ENCODE measurements at places on chromosomes 6 and 20.

- peak; percentile 64 for DNase-seq
Observed at GRCh38 chr6:43376551-43376981, 7.1 kb upstream of the ZNF318 start.

DNA sequence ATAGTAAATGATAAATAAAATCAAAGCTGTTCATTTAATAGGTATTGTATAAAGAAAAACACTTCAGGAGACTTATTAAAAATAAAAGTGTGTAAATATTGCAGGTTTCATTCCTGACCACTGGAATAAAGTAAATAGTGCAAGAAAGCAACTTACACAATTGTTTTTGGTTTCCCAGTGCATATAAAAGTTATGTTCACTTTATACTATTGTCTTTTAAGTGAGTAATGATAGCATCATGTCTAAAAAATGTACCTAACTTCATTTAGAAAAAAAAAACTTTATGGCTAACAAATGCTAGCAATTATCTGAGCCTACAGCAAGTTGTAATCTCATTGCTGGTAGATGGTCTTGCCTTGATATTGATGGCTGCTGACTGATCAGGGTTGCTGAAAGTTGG lies 726.6 kb upstream of the POU3F2 start:
- DNase-seq = no peak

DNA sequence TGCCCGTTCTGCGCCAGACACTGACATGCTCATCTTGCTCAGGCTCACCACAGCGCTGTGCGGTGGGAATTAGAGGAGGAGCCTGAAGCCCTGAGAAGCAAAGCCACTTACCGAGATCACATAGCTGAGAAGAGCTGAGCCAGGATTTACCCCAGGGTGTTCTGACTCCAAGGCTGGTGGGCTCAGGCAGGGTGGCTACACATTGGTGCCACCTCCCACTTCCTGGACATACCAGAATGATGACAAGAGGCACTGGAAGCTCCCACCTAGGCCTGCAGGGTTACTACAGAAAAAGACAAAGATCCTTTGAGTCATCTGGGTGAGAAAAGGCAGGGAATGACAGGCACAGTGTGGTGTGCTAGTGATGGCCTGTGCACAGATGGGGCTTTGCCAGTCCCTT lies 24.4 kb upstream of the FKBP1A start:
- no peak for DNase-seq

DNA sequence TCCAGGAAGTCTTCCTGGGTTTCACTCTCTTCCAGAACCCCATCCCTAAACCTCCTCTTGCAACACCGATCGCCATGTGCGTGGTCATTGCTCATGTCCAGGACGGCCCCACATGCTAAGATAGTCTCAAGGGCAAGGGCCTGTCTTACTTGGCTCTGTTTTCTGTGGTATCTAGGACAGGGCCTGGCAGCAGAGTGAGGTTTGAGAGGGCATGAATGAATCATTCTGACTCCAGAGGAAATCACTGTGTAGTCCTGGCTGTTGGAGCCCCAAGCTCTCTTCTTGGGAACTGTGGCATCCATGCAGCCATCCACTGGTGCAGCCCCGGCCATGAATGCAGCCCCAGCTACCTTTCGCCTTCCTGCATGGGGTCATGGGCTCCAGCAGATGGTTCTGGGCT lies 12.4 kb downstream of the SIRPA start:
- no peak for DNase-seq

- no peak for DNase-seq
Observed at GRCh38 chr20:2866236-2866635, 7.0 kb upstream of the PTPRA start.

- DNase-seq = no peak
Observed at GRCh38 chr20:7410150-7410549, 530.1 kb downstream of the HAO1 start.

GRCh38 chr20:6705106-6705766 lies 62.2 kb upstream of the BMP2 start:
- no peak for DNase-seq

DNA sequence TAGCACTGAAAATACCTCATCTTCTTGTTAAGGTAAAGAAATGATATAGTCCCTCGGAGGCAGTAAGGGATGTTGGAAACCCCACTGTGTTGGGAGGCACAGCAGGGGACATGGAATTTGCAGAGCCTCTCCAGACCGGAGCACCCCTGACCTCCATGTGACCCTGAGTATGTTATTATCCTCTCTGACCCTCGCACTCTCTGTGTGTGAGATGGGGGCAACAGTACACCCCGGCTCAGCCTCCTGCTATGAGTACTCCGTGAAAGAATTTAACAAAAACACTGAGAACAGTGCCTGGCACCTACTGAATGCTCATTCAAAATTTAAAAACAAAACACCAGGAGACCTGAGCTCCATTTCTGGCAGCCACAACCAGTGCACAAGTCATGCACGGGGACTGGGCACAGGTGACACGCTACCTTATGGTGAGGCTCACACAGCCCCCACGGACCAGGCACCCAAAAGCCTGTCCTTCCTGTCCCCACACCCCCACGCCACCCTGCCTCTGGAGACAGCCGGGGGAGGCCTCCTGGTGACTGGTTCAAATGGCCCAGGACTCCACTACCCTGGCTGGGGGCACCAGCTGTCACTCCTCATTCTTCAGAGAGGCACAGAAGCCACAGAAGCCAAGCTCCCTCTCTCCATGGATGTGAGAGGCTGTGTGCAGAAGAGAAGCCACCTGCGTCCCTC lies 6.1 kb downstream of the NINL start:
- no peak for DNase-seq

GRCh38 chr6:87154641-87154992 lies 748 bp upstream of the ZNF292 start:
- DNase-seq = no peak

GRCh38 chr6:96186094-96186493 lies 170.3 kb downstream of the FUT9 start:
- DNase-seq = no peak

DNA sequence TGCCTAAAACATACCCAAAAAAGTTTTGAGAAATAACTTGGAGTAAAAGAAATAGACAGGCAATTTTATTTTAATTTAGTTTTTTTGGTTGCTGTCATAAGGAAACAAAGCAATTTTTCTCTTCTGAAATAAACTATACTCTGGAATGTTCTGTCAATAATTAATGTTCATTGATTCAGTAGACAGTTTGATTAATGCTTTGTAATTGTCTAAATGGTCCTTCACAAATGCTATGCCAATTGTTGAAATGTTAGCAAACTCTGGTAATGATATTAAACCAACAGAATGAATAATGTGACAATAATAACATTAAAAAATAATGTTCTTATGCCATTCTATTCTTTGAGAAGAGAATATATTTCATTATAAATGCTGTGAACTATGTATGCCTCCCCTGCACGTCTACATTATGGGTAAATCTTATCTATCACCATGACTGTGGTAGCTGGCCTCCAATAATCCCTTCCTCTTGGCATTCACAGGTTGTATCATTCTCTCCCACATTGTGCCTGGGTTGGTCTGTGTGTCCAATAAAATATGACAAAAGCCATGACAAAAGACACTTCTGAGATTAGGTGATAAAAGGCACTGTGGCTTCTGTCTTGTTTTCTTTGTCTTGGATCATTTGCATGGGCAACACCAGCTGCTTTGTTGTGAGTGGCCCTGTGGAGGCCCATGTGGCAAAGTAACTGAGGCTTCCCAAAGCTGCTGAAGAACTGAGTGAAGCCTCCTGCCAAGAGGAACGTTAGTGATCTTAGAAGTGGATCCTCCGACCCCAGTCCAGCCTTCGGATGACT lies 25.1 kb downstream of the IL20RA start:
- DNase-seq = no peak

- DNase-seq = no peak
Observed at GRCh38 chr20:10282979-10283456, 64.4 kb downstream of the SNAP25 start.

DNA sequence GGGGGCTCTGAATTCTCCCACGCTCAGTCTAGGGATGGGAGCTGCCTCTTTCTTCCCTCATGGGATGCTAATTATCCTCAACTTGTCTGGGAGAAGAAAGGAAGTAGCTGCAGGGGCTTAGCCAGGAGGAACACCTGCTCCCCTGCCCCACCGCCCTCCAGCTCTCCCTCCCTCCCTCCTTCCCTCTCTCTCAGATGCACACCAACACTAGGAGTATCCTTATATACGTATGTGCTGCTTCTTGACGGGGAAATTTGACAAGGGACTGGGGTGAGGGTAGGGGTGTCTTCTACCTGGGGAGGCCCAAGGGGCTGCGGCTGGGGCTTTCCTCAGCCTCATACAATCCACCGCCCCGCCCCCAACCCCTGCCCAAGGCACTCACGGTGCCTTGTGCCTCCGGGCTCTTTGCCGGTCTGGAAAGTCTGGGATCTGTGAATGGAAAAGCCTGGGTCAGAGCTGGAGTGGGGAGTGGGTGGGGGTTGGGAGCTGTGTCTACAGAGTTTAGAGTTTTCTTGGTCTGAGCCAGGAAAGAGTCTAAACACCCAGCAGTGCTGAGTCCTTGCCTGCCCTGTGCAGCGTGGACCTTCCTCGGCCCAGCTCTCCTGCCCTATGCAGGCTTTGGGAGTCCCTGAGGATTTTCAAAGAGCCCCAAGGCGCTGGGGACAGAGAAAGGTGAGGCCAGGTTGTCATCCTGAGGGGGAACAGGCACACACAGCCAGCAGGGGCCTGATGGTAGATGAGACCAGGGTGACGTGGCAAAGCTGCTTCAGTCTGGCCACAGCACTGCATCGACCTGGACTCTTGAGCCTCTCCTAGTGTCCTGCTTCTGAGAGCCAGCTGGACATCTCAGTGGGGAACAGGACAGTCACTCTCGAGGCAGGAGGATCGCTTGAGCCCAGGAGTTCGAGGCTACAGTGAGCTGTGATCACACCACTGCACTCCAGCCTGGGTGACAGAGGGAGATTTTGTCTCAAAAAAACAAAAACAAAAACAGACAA lies 29.3 kb upstream of the EMILIN3 start:
- DNase-seq = no peak

DNA sequence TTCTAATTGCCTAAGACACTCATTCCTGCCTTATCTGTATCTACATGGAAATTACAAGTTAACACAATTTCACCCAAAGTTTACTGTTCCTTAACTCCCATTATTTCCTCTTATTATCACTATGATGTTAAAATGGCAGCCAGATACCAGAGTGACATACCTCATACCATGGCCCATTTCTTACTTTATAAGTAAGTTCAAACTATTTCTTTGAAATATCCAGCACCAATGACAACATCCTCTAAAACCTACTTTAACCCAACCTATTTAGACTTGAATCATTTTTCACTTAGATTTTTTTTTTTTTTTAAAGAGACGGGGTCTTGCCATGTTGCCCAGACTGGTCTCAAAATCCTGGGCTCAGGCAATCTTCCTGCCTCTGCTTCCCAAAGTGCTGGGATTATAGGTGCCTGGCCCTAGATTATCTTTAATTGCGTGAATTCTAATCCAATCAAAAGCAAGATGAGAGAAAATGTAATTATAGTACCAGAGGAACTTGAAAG lies 10.0 kb downstream of the REV3L start:
- no peak for DNase-seq

- no peak for DNase-seq
Observed at GRCh38 chr6:107936162-107936909, 21.7 kb downstream of the SEC63 start.

GRCh38 chr6:78438135-78438534 lies 429.2 kb upstream of the IRAK1BP1 start:
- DNase-seq = no peak

DNA sequence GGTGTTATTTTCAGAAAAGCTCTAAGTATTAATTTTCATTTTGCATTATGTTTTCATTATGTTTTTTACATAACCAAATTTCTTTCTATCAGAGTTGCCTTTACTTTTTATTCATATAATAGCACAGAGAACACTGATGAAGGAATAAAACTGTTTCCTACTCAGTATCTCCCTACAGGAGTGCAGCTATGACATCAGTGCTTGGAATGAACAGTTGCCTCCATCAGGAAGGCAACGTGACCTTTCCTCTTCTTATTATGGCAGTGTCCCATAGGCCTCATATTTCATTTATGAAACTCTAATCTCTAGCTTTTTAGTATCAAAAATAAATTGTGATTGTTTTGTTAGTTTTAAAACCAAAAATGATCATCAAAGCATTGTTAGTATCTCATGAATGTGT lies 712.8 kb downstream of the CD109 start:
- DNase-seq = no peak

DNA sequence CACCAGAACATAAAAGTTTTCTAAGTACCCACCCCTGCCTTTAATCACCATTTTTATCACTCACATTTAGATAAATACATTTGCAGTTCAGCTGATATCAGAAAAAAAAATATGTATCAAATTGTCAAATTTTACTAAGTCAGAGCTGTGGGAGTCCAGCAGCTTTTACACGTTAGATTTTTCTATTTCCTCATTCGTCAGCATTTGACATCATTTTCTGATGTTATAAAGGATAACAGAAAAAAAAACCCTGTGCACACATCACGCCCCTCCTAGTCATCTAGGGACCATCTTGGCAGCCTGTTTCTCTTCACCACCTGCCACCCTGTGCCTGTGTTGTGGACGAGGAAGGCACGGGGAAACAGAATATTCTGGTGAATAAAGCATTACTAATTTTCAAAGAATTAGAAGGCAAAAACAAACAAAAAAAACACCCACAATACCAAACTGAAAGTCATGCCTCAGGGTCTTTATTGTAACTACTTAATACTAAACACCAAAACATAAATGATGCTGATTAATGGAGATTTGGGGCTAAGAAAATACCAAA lies 12.4 kb downstream of the B4GALT5 start:
- DNase-seq = peak; percentile 66

GRCh38 chr20:48411919-48412522 lies 415.8 kb downstream of the PREX1 start:
- DNase-seq = no peak

DNA sequence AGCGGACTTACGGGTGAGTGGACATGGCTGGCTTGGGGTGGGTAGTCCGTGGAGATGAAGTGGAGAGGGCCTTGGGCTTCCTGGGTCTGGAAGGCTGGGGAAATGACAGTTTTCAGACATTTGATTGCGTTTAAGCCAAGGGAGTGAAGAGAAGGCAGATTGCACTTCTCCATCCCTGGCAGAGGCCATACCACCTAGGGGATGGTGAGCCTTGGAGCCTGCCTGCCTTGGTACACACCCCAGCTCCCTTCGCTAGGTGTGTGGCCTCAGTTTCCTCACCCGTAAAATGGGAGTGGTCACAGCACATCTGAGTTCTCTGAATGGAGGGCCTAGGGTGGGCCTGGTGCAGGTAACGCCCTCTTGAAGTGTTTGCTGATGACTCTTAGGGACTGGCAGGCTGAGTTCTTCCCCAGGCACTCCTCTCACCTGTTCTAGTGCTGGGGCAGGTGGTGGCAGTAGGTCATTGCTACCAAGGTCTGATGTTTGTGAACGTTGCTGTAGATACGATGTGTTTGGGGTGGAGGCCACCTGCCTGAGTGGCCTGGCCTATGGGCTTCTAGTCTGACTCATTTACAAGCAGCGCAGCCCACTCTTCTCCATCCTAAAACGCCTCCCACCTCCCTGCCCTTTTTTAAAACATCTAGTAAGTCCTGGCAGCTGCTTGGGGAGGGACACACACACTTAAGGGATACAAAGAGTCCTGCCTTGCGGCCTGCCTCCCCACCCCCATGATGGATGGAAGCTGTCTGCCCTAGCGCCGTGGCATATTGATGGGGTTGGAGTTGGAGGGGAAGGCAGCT lies 2.3 kb downstream of the RBM38 start:
- DNase-seq = no peak
